ENCODE measurements at places on chromosomes 3 and 15.

- no peak for DNase-seq
These were observed 66.9 kb downstream of the TLE3 start for GRCh38 chr15:70030851-70031250.

DNA sequence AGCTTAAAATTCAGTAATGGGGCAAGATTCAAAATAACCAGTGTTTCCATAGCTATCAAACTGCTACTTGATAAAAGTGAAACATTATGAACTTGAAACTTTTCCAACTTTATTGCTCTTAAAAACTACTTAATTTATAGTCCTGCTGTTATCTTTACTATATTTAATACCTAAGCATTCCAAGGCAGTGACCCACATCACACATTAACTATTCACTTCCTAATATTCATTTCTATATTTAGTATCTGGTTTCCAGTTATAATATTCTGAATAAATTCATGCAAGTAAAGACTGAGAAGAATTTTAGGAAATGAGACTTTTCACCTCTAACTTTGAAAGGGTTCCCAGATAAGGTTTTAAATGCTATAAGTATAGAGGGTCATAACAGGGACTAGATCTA is 64.9 kb downstream of the UACA start:
- DNase-seq = no peak

DNA sequence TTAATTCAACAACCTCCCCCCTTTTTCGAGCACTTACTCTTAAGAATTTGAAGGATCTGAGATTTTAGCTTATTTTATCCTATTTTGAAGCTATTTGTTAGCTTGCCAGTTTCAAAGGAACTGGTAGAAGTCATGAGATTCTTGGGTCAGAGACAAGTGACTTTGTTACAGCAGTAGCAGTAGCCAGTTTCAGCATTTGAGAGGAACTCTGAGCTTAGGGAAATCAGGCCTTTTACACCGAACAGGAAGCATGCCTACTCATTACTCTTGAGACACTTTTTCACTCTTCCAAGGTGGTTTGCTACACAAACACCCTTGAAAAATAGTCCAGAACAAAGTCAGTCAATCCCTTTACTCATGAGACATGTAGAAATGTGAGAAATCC is 24.5 kb upstream of the TM4SF1 start:
- DNase-seq = no peak

DNA sequence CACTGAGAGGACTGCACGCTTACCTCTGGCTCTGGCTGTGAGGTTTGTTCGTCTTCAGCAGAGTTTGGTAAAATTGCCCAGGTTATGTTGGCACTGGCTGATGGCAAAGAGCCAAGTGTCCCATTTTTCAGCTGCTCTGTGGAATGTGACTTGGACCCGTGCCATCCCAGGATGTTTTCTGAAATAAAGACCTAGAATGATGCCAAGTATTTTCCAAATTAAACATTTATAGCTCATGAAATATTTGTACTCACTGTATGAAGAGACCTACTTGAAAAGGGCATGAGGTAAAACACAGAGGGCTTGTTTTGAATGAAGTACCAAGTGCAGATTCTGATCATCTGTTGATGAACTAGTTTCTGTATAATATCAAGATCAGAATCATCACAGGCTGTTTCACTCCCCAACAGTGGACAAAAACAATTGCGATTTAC is 200.5 kb downstream of the STT3B start:
- DNase-seq = no peak

GRCh38 chr15:24955531-24955921 is 739 bp downstream of the SNRPN start:
- peak; percentile 4 for DNase-seq

DNA sequence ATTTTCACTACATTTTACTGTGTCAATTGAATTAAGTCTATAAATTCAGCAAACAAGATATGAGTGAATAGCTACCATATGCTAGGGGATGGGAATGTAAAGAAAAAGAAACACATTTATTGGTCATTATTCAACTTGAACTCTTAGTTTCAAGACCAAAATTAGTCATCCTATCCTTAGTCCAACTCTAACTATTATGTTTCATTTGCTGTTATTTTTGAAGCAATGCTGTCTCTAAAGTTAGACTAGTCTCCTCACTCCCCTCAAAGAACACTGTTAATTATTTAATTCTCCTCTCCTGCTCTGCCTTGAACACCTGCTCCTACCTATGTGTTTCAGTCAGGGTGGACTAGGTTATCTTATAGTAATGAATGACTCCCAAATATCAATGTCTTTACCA is 920.9 kb downstream of the TUSC7 start:
- DNase-seq = no peak

DNA sequence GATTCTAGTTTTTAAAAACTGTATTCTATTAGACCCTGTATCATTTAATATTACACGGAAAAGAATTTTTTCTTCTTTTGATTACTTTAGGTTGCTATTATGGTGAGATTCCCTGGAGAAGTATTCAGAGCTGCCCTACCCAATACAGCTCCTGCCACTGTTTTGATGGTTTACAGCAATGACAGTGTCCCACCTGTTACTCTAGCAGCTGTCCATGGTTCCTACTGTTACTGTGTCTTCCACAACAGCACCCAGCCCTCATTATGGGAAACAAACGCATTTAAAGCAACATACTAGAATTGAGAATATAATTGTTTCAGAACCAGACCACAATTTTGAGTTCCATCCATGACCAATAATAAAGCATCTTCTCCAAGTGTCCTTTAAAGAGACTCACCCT is 450.7 kb downstream of the SHQ1 start:
- no peak for DNase-seq
